Ascending aorta (tissue), 2 donors: ENCODE measurements at places on chromosomes 1 and 21.

DNA sequence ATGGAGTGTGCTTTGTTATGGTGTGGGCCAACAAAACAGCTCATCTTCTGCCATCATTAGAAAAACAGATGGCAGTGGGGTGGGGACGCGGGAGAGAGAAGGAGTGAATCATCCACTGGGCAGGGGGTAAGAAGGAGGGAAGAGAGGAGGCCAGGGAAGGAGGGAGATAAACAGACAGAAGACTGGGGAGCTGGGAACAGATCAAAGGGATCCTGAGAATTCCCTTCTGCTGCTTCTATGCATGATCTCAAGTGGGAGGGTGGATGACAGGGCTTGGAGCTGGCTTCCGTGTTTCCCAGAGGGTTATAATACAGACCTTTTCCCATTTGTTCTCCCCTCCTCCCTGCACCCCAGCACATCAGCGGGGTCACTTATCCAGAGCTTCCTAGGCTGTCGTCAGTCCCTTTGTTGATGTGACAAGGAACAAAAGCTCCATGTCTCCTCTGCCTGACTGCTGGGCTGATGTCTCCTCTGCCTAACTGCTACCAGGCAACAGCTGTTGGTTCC, 338.6 kb downstream of the PAPPA2 start:
- DNase-seq = no peak

DNA sequence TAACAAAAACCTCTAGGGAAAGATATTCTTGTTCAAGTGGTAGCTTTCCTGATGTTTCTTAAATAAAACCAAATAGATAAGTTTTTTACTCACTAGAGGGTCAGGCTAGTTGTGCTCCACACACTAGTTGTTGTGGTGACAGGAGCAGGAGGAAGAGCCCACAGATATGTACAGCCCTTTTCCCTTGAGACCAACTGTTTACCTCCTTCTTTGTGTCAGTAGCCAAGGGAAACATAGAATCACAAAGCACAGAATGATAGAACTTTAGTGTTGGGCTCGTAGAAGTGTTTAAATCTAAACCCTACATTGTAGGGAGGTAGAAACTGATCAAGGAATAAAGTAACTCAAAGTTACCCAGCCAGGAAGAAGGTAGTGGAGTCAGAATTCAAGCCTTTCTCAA, 309.0 kb downstream of the CTH start:
- no peak for DNase-seq

DNA sequence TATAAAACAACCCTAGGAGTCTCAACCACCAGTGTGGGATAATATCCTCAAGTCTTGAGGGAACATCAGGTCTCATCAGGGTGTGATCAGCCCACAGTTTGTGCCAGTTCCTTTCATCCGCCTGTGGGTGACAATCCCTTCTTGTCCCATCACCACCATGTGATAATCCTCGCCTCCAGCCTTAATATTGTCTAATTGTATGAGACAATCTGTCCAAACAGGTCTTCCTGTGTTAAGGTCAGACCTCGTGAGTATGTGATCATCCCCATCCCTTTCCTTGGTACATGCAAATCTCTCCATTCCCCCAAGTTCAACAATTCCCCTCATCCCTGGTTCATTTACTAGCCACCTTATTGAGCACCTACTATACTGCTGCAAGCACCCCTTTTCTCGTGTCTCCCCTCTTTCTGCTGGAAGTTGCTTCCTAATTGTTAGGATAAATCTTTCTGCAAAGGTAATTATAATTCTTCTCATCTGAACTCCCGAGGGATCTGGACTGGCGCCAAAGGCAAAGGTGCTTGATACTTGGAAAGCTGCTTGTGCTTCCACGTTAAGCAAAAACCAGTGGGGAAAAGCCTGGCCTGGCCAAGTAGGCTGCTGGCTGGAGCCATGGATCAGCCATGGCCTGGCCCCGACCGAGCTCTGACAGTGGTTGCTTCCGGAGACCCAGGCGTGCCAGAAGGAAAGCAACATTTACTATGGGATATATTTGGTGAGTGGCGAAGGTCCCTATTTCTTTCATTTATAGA, 92.5 kb downstream of the RNF220 start:
- DNase-seq = no peak

GRCh38 chr1:214727274-214727673, 124.3 kb downstream of the CENPF start:
- DNase-seq = no peak

DNA sequence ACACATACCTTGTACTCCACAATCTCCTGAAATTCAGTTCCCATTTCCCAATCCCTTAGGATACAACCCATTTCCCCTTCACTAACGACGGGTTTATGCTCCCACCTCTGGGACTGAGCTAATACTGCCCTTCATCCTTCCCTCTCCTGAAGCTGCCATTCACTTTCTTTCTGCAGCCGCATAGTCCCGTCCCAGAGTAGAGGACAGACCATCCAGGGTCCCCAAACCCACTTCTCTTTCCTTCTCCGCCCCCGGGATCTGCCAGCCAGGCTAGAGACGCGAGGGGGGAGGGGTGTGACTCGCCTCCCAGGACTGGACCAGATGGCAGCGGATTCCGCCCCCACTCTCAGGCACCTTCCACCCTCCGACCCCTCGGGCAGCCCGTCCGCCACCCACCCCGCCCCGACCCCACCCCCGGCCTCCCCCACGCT, 679 bp downstream of the ABL2 start:
- peak; percentile 78 for DNase-seq

DNA sequence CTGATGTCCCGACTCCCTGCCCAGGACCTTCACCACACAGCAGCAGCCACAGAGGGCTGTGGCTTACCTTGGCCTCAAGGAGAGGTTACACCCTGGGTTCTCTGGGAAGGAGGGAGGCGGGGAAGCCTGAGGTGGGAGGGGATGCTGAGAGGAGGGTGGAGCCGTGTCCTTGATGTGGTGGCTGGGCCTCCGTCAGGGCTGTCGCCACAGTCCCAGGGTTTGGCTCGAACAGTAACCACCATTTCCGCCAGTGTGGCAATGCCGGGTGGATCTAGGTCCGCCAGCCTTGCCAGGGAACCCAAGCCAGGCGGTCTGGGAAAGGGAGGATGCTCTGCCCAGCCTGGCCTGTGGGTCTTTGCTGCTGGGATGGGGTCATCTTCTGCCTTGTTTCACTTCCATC, 18.4 kb upstream of the CDCA8 start:
- no peak for DNase-seq

DNA sequence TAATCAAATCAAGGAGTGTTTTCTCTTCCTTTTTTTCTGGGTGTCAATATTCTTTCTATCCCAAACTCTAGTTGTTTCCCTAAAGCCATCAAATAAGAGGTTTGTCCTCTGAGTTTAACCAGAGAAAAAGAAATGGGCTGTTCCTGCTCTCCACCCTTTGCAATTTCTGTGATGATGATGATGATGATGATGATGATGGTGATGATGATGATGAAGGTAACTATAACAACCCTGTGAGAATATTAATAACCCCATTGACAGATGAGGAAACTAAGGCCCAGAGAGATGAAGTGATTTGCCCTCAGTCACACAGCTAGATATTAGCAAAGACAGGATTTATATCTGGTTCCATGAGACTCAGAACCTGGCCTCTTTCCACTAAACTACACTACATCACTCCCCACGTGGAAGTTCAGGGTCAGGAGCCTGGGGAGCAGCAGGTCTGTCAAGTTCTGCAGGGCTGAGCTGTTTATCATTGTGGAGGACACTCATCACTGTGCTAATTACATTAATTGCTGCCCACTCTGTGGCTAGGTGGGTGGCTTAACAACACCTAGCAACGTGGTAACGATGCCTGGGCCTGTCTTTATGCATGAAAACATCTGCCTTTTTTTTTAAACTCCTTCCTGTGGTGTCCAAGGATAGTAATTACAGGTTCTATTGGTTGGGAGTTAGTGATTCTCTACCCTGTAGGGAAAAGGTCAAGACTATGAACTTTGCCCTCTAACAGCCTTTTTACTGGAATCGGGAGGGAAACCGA, 19.0 kb upstream of the JUN start:
- DNase-seq = no peak

GRCh38 chr1:25445993-25446538, 15.4 kb downstream of the MACO1 start:
- no peak for DNase-seq

DNA sequence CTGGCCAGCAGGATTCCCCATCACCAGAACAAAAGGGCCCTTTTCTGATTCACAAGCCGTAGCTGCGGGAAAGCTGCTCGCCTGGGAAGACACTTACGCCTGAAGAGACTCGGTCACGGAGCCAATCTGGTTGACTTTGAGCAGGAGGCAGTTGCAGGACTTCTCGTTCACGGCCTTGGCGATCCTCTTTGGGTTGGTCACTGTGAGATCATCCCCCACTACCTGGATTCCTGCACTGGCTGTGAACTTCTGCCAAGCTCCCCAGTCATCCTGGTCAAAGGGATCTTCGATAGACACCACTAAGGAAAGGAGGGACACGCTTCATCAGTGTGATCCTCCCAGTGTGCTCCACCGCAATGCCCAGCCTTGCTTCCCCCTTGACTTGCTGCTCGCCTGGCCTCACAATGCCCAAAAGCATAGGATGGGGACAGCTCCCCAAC, 14.7 kb downstream of the ENO1 start:
- no peak for DNase-seq
